Stimulated activated CD4-positive, alpha-beta T cell treated with anti-CD3 and anti-CD28 coated beads, TNF-alpha, amount 100 ng/mL, for 1 hour (primary cell): ENCODE measurements at places on chromosomes 7 and 10.

DNA sequence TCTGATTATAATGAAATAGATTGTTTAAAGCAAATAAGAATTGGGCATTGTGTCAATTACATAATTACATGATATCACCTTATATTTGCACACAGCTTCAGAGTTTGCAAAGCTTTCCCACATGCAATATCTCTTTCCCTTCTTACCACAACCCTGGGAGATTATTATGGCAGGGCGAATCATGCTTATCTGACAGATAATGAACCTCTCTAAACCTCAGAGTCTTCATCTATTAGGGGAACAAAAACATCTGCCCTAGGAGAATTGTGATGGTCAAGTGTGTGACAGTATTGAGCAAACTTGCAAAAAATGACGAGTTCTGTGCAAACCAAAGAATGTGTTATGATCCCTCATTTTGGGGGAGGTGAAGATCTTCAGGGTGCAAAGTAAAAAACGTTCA, 90.0 kb downstream of the MYOF start:
- DNase-seq, result no peak

- no peak for DNase-seq
These were observed 24.3 kb upstream of the PPP2R2D start for GRCh38 chr10:131876508-131876907.

DNA sequence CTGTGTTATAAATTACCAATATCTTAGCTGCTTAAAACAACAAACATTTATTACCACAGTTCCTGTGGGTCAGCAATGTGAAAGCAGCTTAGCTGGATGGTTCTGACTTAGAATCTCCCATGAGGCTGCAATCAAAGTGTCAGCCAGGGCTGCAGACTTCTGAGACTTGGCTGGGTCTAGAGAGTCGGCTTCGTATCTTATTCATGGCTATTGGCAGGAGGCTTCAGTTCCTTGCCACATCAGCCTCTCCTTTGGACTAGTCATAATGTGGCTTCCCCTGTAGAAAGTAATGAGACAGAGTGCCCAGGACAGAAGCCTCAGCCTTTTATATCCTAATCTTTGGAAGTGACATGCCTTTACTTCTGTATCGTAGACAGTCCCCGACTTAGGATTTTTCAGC, 27.3 kb downstream of the RALA start:
- no peak for DNase-seq

GRCh38 chr10:31467791-31468535, 148.9 kb downstream of the ZEB1 start:
- no peak for DNase-seq

DNA sequence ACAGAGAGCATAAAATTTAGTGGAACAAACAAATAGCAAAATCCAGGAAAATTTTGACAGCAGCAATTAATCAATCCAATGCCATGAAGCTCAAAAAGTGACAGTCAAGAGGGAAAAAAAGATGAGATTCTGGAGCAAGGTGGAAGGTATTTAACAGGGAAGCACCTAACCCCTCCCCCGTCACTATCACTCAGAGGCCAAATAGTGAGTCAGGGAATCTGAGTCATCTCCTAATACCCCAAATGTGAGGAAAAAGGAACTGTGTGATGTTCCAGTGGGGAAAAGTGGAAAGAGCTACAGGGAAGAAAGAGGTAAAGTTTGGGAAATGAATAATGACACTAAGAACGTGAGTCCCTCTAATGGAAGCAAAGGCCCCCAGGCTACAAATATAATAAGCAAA, 113.2 kb upstream of the PHF14 start:
- no peak for DNase-seq

DNA sequence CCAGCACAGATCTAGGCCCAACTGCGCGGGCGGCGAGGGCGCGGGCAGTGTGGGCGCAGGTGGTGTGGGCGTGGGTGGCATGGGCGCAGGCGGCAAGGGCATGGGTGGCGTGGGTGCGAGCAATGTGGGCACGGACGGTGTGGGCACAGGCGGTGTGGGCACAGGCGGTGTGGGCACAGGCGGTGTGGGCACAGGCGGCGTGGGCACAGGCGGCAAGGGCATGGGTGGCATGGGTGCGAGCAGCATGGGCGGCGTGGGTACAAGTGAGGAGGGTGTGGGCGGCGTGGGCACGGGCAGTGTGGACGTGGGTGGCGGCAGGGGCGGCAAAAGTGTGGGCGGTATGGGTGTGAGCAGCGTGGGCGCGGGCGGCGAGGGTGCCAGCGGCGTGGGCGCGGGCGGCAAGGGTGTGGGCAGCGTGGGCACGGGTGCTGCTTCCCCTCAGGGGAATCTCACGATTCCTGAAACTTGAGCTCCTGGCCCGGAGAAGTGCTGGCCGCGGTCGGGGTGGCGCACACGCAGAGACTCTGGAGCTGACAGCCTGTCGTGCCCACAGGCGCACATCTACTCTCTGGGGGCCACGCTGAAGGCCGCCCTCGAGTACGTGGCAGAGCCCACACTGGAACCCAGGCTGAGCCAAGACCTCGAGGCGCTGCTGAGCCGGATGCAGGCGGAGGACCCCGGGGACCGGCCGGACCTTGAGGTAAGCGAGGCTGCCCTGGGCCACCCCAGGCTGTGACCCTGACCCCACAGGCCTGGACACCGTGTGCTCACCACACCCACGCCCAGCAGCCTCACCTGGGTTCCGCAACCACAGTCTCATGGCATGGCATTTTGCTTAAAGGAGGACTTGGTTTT, 23.0 kb downstream of the KNDC1 start:
- no peak for DNase-seq

- DNase-seq, result no peak
These were observed 42.5 kb downstream of the PPP1R3C start for GRCh38 chr10:91590142-91590903.

- DNase-seq, result no peak
These were observed 132.6 kb downstream of the NXPH1 start for GRCh38 chr7:8566016-8566415.

- DNase-seq, result no peak
These were observed 86.5 kb downstream of the FOXL3 start for GRCh38 chr7:376306-377079.

GRCh38 chr10:89332123-89332633, 4.4 kb downstream of the IFIT3 start:
- DNase-seq, result no peak

DNA sequence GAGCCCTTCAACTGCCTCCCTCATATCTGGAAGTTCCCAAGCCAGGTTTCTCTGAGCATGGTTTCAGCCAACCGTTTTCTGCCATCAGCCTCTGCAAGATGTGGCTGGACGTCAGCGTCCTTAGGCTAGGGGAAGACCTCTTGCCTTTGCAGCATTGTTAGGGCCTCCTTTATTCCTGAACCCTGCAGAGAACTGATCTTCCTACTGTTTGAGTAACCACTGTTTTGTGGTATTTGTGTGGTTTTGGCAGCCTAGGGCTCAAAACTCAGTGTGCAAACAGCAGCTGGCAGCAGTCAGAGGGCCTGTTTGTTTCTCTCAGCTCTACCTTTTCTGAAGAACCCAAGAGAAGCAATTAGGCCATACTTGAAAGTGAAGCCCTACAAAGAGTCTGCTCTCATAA, 83.4 kb upstream of the SEMA3E start:
- no peak for DNase-seq

- DNase-seq, result no peak
These were observed 34.0 kb upstream of the JCAD start for GRCh38 chr10:30093303-30093950.

GRCh38 chr7:147197006-147197405, 1080.4 kb downstream of the CNTNAP2 start:
- DNase-seq, result no peak

DNA sequence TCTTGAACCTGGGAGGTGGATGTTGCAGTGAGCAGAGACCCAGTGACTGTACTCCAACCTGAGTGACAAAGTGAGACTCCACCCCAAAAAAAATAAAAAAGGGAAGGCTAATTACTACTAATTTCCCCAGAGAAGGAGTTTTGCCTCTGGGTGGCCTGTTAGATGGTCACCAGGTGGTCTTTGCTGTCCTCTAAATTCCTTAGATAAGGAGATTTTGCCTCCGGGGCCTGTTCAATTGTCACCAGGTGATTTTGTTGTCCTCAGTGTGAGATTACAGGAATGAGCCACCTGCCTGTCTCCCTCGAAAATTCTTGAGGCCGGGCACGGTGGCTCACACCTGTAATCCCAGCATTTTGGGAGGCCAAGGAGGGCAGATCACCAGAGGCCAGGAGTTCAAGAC, 24.4 kb upstream of the ZMIZ2 start:
- DNase-seq, result no peak

DNA sequence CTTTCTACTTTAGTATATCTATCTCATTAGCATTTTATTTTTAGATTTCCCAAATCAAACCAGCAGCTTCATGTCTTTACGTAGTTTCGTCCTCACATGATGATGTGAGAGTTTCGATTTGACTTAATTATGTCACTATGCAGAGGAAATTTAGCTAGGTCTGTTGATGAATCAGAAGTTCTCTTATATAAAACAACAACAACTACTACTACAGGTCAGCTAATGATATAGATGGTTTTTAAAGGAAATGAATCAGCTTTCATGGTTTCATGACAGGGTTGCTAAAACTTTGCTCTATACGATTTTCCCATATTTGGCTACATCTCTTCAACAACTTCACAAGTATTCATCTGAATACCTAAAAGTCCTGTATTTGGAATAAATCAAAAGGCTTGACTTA, 28.6 kb downstream of the JAZF1 start:
- no peak for DNase-seq

- DNase-seq, result no peak
These were observed 106.5 kb downstream of the TCF7L2 start for GRCh38 chr10:113056441-113057021.

- DNase-seq, result no peak
These were observed 181.0 kb downstream of the GATA3 start for GRCh38 chr10:8235253-8236027.

GRCh38 chr10:11625019-11625735, 13.7 kb upstream of the USP6NL start:
- DNase-seq, result no peak
